ENCODE measurements at places on chromosomes 4 and X.

DNA sequence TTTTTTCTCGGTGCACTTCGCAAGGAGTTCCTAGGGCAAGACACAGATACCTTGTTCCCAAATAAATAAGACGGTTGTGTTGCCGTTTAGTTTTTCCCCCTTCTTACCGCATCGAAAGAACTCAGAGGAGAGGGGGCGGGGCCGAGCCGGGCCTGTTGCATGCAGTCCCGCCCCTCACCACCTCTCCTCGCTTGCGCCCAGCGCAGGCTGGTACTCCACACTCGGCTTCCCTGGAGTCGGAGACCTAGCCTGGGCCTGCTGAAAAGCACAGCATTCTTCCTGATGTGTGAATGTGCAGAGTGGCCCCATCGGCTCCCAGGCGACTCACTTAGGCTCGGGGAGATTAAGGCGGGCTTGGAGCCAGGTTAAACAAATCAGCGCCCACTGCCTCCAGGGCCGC is 26.1 kb upstream of the VMA21 start:
- DNase-seq = no peak

DNA sequence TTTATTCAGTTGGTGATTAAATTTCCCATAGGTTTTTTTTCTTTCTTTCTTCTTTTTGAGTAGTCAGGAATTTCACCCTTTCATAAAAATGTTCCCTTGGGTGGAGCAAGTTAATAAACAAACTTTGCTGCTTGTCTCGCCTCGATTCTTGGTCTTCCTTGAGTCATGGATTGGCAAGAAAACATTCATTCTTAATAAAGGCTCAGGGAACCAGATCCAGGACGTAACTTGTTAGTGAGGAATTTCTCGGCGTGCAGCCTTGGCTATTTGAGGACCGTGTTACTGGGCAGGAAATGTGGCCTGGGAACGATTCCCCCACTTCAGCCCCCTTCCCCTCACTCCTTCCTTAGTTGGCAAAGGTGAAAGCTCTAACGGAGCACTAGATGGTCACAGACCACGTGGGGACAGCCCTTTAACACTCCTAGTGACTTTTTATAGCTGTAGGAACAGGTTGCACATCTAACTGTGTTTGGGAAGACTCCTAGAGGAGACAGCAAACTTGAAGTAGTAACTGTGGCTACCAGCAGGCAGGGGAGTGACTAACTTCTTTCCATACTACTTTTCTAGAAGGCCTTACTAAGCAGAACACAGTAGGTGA is 106.8 kb downstream of the UCHL1 start:
- no peak for DNase-seq

DNA sequence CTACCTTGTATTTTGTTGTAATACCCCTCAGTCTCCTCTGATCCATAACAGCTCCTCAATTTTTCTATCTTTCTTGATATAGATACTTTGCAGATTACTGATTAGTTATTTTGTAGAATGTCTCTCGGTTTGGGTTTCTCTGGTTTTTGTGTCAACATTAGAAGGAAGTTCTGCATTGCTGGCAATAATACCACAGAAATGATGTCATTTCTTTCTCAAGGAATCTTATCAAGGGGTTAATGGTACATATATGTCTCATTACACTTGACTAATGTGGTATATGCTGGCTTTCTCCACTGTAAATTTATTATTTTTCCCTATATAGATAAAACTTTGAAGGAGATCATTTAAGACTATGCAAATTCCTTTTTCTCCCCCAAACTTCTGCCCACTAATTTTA is 183.6 kb upstream of the DKK2 start:
- no peak for DNase-seq

GRCh38 chr4:135282676-135283075 is 1081.1 kb upstream of the PABPC4L start:
- no peak for DNase-seq

DNA sequence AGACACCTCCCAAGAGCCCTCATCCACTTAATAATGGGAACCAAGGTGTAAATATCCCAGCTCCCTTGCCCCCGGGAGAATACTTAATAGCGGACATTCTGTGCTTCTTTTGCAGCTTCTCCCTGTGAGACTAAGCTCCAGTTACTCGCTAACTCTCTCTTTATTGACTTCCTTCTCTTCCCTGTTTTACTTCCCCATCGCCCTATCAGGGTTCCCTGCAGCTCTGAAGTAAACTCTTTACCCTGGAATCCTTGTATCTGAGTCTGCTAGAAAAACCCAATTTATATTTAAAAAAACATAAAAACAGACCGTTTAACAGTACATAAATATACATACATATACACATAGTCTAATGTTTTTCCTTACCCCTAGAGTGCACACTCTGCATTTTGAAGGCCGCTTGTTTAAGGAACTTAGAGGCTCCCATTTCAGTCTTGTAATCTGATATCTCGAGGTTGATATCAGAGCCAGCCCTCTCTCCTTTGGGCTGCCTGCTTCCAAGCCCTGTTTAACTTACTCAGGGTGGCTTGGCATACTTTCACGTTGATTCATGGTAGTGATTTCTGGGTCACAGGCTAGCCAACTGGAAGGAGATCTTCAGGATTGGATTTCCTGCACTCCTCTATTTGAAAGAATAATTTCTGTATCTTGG is 177.4 kb upstream of the SCML1 start:
- DNase-seq = no peak

DNA sequence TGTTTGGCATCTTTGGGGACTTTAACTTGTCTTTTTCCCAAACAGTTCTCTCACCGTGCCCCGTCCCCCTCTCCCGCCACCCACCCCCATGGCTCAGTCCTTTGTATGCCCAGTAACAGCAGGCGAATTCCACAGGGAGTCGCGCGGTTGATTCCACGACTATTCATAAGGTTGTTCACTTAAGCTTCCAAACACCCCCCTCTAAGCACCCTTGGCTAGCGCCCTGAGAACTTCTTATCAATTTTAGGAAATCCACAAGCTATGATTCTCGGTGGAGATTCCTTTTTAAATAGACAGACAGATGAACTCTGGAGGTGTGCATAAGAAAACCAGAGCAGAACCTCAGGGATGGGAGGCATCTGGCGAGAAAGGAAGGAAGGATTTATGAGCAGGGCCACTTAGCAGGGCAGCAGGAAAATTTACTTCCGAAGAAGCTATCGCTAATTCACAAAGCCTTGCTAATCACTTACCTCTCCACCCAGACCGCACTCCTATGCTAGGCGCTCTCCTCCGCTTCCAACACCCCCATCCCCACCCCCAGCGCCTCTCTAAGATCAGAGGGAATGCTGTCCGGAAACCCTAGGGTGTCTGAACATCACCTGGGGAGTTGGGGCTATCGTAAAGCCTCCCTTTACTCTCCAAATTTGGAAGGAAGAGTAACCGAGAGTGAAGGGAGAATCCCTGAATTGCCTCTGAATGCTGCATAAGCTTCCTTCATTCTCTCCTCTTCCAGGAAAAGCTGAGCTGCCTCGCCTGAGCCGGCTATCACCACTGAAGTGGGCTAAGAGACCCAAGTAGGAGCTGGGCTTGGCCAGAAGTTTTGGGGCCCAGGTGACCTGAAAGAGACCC is 1.7 kb downstream of the UNC5C start:
- no peak for DNase-seq

DNA sequence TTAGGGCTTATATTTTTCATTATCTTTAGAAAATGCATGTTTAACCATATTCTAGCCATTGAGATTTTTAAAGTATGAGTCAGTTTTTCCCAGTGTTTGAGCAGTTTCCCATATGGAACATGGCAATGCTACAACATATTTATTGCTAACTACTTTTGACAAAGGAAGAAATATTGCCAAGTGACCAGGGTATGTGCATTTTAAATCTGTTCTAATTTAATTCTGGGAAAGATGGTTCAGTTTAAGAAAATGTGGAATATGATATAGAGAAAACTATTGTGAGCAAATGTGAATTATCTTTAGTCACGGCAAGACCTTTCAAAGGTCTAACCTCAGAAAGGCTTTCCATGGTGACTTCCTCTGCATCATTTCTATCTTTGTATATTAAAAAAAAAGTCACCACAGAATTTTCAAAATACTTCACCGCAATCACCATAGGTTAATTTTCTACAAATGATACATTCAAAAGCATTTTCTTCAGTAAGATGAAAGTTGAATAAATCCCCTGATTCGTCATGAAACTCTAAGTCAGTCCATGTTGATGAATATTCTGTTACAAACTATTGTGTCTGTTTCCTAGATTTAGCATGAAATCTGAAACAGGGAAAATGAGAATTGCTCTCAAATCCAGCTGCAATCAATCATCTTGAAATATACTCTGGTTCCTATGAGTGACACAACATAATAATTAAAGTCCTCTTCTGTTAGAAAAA is 2349.0 kb upstream of the TENM3 start:
- no peak for DNase-seq

GRCh38 chrX:42752730-42753129 is 25.2 kb downstream of the PPP1R2C start:
- DNase-seq = no peak

- DNase-seq = no peak
Observed at GRCh38 chr4:103268746-103269145, 70.6 kb upstream of the CENPE start.

- no peak for DNase-seq
Observed at GRCh38 chr4:142556570-142557238, 289.4 kb downstream of the INPP4B start.

- DNase-seq = no peak
Observed at GRCh38 chr4:128220286-128221235, 67.1 kb downstream of the PGRMC2 start.

- DNase-seq = no peak
Observed at GRCh38 chr4:11470438-11471045, 41.8 kb upstream of the HS3ST1 start.

DNA sequence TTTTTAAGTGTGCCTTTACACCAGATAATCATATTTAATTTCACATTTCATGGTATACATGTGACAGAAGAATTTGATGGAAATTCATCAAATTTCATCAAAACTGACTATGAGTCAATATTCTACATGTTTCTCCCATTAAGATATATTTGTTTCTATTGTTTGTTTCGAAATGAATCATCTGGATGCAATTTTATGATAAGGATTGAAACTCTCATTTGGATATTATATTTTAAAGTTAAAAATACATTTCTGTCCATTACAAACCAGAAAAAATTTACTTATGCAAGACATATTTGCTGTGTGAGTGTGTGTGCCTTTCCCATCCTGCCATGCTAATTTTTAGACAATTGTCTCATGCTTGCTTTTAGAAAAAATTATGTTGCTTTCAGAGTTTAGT is 52.2 kb downstream of the SULT1B1 start:
- no peak for DNase-seq

DNA sequence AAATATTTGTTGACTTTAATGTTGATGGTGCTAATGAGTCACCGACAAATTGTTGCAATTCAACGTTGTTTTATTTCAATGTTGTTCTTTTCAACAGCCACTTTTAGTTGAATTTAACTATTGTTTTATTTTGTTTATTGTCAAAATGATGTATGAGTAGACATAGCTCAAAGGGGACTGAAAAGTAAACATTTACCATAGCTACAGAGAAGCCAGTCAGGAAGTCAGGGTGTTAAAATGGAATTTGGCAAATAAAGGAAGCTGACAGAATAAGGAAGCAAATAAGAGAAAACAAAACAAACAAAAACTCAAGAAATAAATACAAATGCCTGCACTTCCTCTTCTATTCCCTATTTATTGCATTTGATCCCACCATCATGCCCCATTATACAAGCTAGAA is 648.4 kb upstream of the HTR2C start:
- DNase-seq = no peak

DNA sequence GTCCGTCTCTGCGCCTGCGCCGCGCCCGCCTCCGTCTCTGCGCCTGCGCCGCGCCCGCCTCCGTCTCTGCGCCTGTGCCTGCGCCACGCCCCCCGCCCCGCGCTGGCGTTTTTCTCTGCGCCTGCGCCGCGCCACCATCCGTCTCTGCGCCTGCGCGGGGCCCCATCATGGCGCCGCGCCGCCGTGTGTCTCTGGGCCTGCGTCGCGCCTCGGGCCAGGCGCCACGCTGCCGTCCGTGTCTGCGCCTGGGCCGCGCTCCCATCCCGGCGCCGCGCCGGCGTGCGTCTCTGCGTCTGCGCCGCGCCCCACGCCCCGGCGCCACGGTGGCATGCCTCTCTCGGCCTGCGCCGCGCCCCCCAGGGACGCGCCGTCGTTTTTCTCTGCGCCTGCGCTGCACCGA is 51.8 kb upstream of the DUX4 start:
- no peak for DNase-seq

- DNase-seq = no peak
Observed at GRCh38 chr4:14165222-14165920, 537.8 kb upstream of the BOD1L1 start.

DNA sequence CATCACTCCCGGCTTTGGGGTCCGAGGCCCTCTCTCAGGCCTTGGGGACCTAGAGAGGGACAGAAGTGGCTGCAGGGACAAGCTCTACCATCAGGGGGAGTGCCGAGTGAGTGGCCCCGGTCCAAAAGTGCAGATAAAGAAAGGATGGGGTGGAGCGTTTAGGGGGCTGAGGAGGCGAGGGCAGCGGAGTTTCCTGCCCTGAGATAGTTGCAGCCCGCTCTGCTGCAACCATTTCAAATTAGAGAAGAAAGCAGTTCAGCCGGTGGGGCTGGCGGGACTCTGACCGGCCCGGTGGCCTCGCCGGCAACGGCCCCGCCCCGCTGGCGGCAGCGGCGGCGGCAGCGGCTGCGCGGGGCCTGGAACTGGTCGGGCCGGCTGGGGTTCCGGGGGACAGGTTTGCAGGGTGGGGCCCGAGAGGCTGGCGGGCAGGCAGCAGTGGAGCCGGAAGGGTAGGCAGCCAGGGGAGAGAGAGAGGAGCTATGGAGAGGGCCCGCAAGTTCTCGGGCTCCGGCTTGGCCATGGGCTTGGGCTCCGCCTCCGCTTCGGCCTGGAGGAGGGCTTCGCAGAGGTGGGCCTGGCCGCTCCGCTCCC is 7.6 kb downstream of the DLG3 start:
- DNase-seq = peak; percentile 70

- no peak for DNase-seq
Observed at GRCh38 chr4:143531788-143532491, 18.4 kb downstream of the SMARCA5 start.

DNA sequence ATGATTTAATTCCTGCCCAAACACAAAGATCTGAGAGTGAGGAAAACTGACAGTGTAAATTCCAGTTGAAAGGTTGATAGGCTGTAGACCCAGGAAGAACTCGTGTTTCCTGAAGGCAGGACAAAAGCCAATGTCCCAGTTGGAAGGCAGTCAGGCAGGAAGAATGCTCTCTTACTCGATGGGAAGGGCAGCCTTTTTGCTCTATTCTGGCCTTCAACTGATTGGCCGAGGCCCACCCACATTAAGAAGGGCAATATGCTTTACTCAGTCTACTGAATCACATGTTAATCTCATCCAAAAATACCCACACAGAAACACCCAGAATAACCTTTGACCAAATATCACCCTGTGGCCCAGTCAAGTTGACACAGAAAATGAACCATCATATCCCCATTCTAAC is 45.3 kb upstream of the SOD3 start:
- no peak for DNase-seq

- no peak for DNase-seq
Observed at GRCh38 chr4:105148356-105148755, 1.7 kb downstream of the TET2 start.

DNA sequence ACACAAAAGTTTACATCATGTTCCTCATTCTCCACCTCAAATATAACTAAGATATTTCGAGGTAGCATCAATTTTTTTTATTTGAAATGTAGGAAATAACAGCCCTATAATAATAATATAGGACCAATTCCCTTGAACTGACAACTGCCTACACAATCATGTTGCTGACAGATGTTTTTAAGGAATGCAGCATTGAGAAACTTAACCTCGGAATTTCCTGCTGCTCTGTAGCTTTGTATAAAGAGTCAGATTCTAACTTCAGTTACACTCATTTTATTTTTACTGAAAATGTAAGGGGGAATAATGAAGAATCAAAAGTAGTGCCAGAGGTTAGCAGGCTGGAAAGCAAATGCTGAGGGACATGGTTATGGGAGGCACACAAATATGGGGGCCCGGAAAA is 235.8 kb downstream of the RBMX2 start:
- DNase-seq = no peak

- no peak for DNase-seq
Observed at GRCh38 chrX:17161991-17162390, 213.0 kb upstream of the NHS start.

All from stimulated activated naive CD8-positive, alpha-beta T cell treated with anti-CD3 and anti-CD28 coated beads, Interleukin-15, amount 100 ng/mL, for 72 hours (primary cell).